ENCODE measurements at places on chromosomes 12 and 14. TPM values are rescaled to one million over a fixed set of nuclear protein-coding genes. Genes with fewer than 3 reads are reported as not detected.

GPD1 gene
- 0.16 TPM for total RNA-seq

CLEC9A gene
- not detected for total RNA-seq

CACNA2D4 gene
- total RNA-seq: 1.8 TPM

CKAP4 gene
- total RNA-seq: 182 TPM

ADGRD1 gene
- total RNA-seq: 0.78 TPM
